Activated CD4-positive, alpha-beta T cell treated with anti-CD3 and anti-CD28 coated beads for 36 hours (primary cell): ENCODE measurements at places on chromosomes 13 and 19. TPM values are rescaled to one million over a fixed set of nuclear protein-coding genes. Genes with fewer than 3 reads are reported as not detected.

Gene CGB1
- total RNA-seq = not detected

Gene ZNF723
- not detected for total RNA-seq

Gene ZNF709
- total RNA-seq = 2.1 TPM

Gene NLRP4
- not detected for total RNA-seq

Gene KCTD12
- 9.9 TPM for total RNA-seq

Gene PCDH9
- total RNA-seq = 0.14 TPM

Gene COL5A3
- 1.1 TPM for total RNA-seq

Gene SULT2A1
- total RNA-seq = not detected

Gene WIZ
- 21.2 TPM for total RNA-seq

Gene PRRG2
- total RNA-seq = 0.81 TPM

Gene KCNN4
- 103 TPM for total RNA-seq

Gene NPHS1
- not detected for total RNA-seq

Gene S1PR5
- total RNA-seq = 0.07 TPM

Gene MCEMP1
- not detected for total RNA-seq

Gene SMIM44
- total RNA-seq = not detected

Gene MEDAG
- total RNA-seq = not detected

Gene WDR87
- total RNA-seq = not detected

Gene CYSLTR2
- total RNA-seq = 2.5 TPM

Gene PSG11
- not detected for total RNA-seq

Gene TGFBR3L
- 2.6 TPM for total RNA-seq

Gene IER2
- 109 TPM for total RNA-seq

Gene CYP4F3
- 0.07 TPM for total RNA-seq

Gene LILRB1
- not detected for total RNA-seq

Gene EBI3
- total RNA-seq = 16.8 TPM

Gene KLK8
- not detected for total RNA-seq

Gene ZNF433
- 1.2 TPM for total RNA-seq

Gene MCOLN1
- 6.7 TPM for total RNA-seq

Gene CYP2A6
- not detected for total RNA-seq

Gene WTIP
- 1.0 TPM for total RNA-seq

Gene CCDC70
- not detected for total RNA-seq

Gene CLEC11A
- 0.64 TPM for total RNA-seq

Gene PCP2
- 1.8 TPM for total RNA-seq

Gene ZFP36
- 69.3 TPM for total RNA-seq

Gene TYROBP
- total RNA-seq = not detected
